ENCODE measurements at places on chromosomes 16 and 17. TPM values are rescaled to one million over a fixed set of nuclear protein-coding genes. Genes with fewer than 3 reads are reported as not detected.

DNA sequence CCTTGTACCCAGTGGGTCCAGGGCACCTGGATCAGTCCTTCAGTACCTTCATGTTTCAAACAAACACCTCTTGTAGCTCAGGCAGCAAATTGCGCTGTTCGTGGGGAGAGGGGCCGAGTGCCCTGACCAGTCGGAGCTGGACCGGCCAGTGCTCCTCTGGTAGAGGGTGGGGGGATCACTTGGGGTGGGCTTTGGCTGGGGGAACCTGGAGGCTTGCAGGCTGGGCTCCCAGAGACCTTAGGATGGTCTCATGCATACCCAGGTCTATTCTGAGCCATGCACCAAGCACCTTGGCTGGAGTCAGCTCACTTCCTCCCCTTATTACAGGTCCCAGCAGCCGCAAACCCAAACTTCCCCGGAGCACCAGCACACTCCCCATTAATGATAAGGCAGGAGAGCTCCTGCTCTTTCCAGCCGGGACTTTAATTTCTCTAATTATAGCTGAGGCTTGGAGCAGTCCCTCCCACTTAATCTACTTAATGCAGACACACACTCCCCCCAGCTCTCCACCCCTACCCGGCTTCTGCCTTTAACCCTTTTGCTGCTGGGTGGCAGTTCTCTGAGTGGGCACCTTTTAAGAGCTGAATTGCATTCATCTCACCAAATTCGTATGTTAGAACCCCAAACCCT is 26.3 kb upstream of the MGAT5B start:
- DNase-seq = no peak

DNA sequence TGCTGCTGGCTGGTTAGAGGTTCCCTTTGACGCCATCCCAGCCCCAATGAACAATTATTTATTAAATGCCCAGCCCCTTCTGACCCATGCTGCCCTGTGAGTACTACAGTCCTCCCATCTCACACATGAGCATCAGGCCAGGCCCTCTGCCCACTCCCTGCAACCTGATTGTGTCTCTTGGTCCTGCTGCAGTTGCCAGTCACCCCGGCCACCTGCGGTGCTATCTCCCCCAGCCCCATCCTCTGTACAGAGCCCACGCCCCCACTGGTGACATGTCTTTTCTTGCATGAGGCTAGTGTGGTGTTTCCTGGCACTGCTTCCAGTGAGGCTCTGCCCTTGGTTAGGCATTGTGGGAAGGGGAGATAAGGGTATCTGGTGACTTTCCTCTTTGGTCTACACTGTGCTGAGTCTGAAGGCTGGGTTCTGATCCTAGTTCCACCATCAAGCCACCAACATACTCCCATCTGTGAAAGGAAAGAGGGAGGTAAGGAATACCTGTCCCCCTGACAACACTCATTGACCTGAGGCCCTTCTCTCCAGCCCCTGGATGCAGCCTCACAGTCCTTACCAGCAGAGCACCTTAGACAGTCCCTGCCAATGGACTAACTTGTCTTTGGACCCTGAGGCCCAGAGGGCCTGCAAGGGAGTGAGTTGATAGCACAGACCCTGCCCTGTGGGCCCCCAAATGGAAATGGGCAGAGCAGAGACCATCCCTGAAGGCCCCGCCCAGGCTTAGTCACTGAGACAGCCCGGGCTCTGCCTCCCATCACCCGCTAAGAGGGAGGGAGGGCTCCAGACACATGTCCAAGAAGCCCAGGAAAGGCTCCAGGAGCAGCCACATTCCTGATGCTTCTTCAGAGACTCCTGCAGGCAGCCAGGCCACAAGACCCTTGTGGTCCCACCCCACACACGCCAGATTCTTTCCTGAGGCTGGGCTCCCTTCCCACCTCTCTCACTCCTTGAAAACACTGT is 11.3 kb downstream of the CX3CL1 start:
- no peak for DNase-seq

Gene OTOA
- 0.28 TPM for total RNA-seq

Gene DPEP3
- total RNA-seq = 0.14 TPM

DNA sequence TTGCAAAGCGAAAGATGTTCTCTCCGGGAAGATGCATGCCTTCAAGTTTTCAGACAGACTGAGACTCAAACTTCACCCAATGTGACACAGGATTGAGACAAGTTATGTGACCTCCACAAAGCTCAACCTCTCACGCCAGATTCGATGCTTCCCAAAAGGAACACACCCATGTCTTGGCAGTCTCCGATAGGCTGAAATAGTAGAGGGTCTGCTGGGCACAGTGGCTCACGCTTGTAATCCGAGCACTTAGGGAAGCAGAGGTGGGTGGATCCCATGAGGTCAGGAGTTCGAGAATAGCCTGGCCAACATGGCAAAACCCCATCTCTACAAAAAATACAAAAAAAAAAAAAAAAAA is 22.1 kb downstream of the ZFHX3 start:
- DNase-seq = no peak

Gene ZSCAN10
- 0.05 TPM for total RNA-seq

- no peak for DNase-seq
Measured at GRCh38 chr16:87163637-87164036, 153.6 kb downstream of the C16orf95 start.

- peak; percentile 47 for DNase-seq
Measured at GRCh38 chr17:45018848-45019711, 32.4 kb downstream of the DCAKD start.

DNA sequence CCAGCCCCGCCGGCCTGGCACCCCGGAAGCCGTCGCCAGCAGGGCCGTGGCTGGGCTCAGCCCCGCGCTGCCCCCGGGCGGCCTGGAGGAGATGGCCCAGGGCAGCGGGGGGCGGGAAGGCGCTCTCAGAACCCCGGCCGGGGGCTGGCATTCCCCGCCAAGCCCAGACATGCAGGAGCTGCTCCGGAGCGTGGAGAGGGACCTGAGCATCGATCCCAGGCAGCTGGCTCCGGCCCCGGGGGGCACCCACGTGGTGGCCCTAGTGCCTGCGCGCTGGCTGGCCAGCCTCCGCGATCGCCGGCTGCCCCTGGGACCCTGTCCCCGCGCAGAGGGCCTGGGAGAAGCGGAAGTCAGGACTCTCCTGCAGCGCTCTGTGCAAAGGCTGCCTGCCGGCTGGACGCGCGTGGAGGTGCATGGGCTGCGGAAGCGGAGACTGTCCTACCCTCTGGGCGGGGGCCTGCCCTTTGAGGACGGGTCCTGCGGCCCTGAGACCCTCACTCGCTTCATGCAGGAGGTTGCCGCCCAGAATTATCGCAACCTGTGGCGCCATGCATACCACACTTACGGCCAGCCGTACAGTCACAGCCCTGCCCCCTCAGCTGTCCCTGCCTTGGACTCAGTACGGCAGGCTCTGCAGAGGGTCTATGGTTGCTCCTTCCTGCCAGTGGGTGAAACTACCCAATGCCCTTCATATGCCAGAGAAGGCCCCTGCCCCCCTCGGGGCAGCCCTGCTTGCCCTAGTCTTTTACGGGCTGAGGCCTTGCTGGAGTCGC is 551 bp downstream of the WDR81 start:
- no peak for DNase-seq

Gene TBC1D3B
- 1.3 TPM for total RNA-seq

- no peak for DNase-seq
Measured at GRCh38 chr17:68457168-68457538, at the start of gene WIPI1. TSS of gene WIPI1 (minus strand) at chr17:68457496. CDS start at chr17:68457421, 75 bp downstream.

Gene CRISPLD2
- total RNA-seq = 2.1 TPM

DNA sequence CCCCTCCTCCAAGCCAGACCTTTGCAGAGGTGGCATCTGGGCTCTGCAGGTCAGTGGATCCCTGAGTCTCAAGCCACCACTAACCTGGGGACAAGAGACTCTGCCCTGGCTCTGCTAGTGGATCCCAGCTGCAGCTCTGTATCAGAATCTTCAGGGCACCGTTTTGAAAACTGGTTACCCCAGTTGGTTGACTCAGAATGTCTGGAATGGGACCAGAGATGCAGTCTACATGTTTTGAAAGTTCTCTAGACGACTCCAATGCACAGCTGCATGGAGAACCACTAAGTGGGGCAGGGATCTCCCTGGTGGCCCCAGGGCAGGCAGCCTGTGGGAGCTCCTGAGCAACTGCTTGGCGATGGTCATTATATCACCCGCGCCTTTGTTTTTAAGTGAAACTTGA is 34.1 kb upstream of the ADORA2B start:
- DNase-seq = no peak

Gene CRHR1
- 0.05 TPM for total RNA-seq

DNA sequence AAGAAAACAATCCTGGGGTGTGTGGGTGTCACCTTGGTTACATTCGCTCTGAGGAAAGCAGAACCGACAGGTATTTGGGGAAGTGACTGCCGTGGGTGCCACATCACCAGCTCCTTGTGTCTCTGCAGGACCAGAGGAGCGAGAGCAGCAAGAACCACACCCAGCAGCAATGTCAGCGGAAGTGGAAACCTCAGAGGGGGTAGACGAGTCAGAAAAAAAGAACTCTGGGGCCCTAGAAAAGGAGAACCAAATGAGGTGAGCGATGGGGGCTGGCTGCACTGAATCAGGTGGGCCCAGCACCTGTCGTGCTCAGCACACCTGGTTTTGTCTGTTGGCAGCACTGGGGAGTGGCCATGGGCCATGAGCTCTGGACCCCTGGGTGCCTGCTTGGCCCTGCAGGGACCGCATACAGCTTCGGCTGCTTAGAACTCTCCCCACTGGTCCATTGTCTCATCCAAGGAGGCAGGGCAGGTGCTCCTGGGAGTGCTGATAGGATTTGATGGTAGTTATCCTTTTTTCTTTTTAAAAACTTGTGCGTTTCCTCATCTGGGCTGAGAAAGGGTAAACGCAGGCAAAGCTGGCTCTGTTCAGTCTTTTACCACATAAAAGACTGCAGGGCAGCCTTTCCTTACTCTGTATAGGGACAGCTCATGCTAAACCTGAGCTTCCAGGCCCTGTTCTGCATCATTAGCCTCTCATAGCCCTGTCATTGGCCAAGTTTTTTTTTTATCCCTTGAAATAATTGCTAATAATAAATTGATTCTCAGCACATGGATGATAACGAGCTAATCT is 29.4 kb downstream of the HMOX2 start:
- peak; percentile 83 for DNase-seq

DNA sequence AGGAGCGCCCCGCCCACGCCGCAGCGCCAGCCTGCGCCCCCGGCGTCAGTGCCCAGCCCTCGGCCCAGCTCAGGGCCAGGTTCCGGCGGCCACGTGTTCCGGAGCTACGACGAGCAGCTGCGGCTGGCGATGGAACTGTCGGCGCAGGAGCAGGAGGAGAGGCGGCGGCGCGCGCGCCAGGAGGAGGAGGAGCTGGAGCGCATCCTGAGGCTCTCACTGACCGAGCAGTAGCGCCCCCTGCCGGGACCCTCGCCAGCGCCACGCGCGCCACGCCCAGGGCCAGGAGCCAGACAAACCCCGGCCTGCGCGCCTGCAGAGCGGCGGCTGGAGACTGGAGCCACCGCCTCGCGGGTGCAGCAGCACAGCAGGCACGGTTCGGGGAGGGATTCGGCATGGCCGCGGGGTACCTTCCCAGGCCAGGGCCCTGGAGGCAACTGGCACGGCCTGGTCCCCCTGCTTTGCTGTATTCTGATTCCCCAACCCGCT is 9.3 kb downstream of the CORO6 start:
- DNase-seq = peak; percentile 91

Gene NACA2
- 0.19 TPM for total RNA-seq

GRCh38 chr17:57464191-57464864 is 208.0 kb downstream of the MSI2 start:
- DNase-seq = no peak

GRCh38 chr17:7932949-7933348 is 943 bp downstream of the CNTROB start:
- no peak for DNase-seq

GRCh38 chr16:49307176-49307575 is 25.5 kb upstream of the CBLN1 start:
- DNase-seq = no peak

Gene FOXC2
- 0.09 TPM for total RNA-seq

- DNase-seq = no peak
Measured at GRCh38 chr16:56558024-56558747, 6.7 kb upstream of the MT4 start.

DNA sequence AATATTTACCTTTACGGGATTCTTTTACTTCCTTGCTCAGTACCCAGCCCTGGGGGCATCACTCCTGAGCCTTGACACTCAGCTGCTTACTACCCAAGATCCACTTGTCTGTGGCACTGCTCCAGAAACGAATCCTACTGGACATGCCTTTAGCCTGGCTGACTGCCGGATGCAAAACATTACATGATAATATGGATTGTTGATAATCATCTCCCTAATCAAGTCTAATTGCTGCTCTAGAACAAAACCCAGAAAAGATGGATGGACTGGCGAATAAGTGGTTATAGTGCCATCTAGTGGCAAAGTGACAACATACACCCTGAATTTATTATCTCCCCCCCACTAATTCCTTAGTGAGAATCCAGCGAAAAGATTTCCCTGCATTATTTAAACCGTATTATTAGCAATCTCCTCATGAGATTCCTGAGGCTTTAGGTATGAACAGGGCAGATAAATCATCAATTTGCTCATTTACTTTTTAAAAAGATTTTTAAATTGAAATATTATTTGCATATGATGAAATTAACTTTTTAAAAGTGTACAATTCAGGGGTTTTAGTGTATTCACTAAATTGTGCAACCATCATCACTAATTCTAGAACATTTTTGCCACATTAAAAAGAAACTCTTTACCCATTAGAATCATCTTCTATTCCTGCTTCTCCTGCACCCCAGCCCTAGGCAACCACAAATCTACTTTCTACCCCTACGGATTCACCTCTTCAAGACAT is 61.6 kb downstream of the RGS9 start:
- peak; percentile 74 for DNase-seq

DNA sequence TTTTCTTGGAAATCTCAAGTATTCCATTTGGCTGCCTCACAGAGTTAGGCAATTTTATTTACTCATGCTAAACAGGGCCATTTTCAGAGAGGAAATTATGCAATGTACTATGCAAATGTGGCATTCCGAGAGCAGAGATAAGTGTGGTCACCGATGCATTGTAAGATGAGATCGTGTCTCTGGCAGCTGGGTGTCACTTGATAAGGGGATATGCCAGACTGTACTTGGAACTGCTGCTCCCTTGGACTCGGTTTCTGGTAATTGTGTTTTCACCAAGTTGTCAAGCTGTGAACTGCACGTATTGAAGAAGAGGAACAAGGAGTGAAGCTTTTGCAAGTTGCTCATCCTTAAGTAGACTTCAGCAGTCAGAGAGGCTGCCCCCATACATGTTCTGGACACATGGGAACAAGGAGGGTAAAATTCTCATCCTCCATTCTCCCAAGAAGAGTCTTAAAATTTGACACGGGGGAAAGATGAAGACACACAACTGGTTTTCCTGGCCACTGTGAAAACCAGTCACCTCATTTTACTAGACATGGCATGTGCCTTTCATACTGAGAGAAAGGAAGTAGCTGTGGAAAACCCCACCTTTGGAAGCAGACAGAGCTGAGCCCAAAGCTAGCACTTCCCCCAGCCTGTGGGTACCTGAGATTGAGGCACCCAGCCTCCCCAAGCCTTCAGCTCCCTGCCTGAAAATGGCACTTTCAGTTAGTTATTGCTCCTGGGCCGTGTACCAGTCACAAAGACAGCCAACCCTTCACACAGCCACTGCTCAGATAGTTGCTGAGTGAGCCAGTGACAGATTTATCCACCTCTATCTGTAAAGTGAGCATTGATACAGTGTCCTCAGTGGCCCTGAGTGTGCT is 150.7 kb downstream of the SOCS1 start:
- DNase-seq = no peak

All from thymus (tissue), 14 donors.